Esophagus squamous epithelium (tissue), 5 donors: ENCODE measurements at places on chromosomes 2 and 18.

GRCh38 chr2:168138901-168139300 is 108.5 kb downstream of the STK39 start:
- H3K36me3 ChIP-seq, result no peaks in the 10 kb centered on the region
- H3K27me3 ChIP-seq, result no peaks in the 10 kb centered on the region
- H3K27ac ChIP-seq, result no peak overlapping the region

GRCh38 chr2:189521699-189522434 is 58.7 kb downstream of the SLC40A1 start:
- DNase-seq, result no peak
- no peak overlapping the region for H3K4me3 ChIP-seq
- H3K27me3 ChIP-seq, result no peaks in the 10 kb centered on the region

GRCh38 chr2:239711911-239712570 is 311.2 kb upstream of the HDAC4 start:
- H3K36me3 ChIP-seq, result no peaks in the 10 kb centered on the region
- DNase-seq, result no peak
- H3K27ac ChIP-seq, result no peak overlapping the region
- no peaks in the 10 kb centered on the region for H3K27me3 ChIP-seq

- no peak overlapping the region for H3K27ac ChIP-seq
- no peaks in the 10 kb centered on the region for H3K36me3 ChIP-seq
- H3K27me3 ChIP-seq, result no peaks in the 10 kb centered on the region
- H3K4me1 ChIP-seq, result no peaks in the 10 kb centered on the region
- no peak overlapping the region for H3K4me3 ChIP-seq
- no peak for DNase-seq
Measured at GRCh38 chr18:68177807-68178702, 536.9 kb downstream of the TMX3 start.

- no peaks in the 10 kb centered on the region for H3K27me3 ChIP-seq
- DNase-seq, result no peak
- no peaks in the 10 kb centered on the region for H3K36me3 ChIP-seq
- no peaks in the 10 kb centered on the region for H3K4me1 ChIP-seq
- no peak within 1 kb of the TSS for H3K4me3 ChIP-seq
Measured at GRCh38 chr18:43277164-43277600, at the start of gene SYT4. Gene SYT4 (minus strand): TSS chr18:43277490. CDS start chr18:43277281, 209 bp downstream.

GRCh38 chr2:240151477-240152031 is 11.1 kb upstream of the OTOS start:
- DNase-seq, result no peak
- H3K4me1 ChIP-seq, result no peaks in the 10 kb centered on the region
- no peaks in the 10 kb centered on the region for H3K36me3 ChIP-seq
- H3K27ac ChIP-seq, result no peak overlapping the region
- no peak overlapping the region for H3K4me3 ChIP-seq
- H3K27me3 ChIP-seq, result no peaks in the 10 kb centered on the region

GRCh38 chr2:61759718-61760117 is 94.1 kb downstream of the FAM161A start:
- H3K36me3 ChIP-seq, result no peaks in the 10 kb centered on the region
- DNase-seq, result no peak
- H3K27me3 ChIP-seq, result no peaks in the 10 kb centered on the region

DNA sequence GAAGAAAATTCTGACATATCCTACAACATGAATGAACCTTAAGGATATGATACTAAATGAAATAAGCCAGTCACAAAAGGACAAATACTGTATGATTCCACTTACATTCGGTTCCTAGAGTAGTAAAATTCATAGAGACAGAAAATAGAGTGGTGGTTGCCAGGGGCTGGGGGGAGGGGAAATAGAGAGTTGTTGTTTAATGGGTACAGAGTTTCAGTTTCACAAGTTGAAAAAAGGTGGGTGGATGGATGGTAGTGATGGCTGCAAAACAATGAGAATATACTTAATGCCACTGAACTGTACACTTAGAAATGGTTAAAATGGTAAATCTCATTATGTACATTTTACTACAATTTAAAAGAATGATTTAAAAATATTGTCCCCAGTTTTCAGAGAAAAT is 53.3 kb upstream of the NFU1 start:
- H3K27me3 ChIP-seq, result no peaks in the 10 kb centered on the region
- no peak overlapping the region for H3K27ac ChIP-seq
- no peak overlapping the region for H3K4me3 ChIP-seq
- DNase-seq, result no peak
- no peaks in the 10 kb centered on the region for H3K4me1 ChIP-seq

- no peak for DNase-seq
- no peak overlapping the region for H3K27ac ChIP-seq
- no peaks in the 10 kb centered on the region for H3K36me3 ChIP-seq
- H3K27me3 ChIP-seq, result no peaks in the 10 kb centered on the region
- no peak overlapping the region for H3K4me3 ChIP-seq
Measured at GRCh38 chr2:165582409-165582808, 112.9 kb downstream of the CSRNP3 start.

- no peaks in the 10 kb centered on the region for H3K36me3 ChIP-seq
- no peaks in the 10 kb centered on the region for H3K4me1 ChIP-seq
- H3K4me3 ChIP-seq, result no peak overlapping the region
- H3K27me3 ChIP-seq, result no peaks in the 10 kb centered on the region
- DNase-seq, result no peak
- H3K27ac ChIP-seq, result no peak overlapping the region
Measured at GRCh38 chr2:122423934-122424333, 668.5 kb downstream of the TSN start.

- no peak overlapping the region for H3K27ac ChIP-seq
- H3K4me1 ChIP-seq, result no peaks in the 10 kb centered on the region
- H3K27me3 ChIP-seq, result no peaks in the 10 kb centered on the region
- no peak for DNase-seq
- no peaks in the 10 kb centered on the region for H3K36me3 ChIP-seq
Measured at GRCh38 chr18:28781616-28782362, 604.9 kb upstream of the CDH2 start.

DNA sequence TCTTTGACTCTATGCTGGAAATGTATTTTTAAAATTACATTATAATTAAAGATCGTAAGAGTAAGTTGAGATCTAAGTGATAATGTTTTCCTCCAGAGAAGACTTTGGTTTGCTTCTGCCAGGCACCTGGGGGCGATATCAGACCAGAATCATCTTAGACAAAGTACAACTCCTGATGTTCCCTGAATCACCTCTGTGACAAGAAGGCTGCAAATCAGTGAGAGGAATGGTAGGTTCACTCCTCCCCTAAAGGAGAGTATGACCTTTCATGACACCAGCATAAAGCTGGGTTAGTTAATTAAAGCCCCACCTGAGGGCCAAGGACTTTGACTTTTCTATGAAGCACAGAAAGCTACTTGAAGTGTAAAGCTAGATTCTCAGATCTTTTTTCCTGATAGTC is 114.4 kb upstream of the DTNA start:
- H3K27ac ChIP-seq, result peak overlapping the region; percentile 63
- no peak overlapping the region for H3K4me3 ChIP-seq
- H3K27me3 ChIP-seq, result no peaks in the 10 kb centered on the region
- H3K36me3 ChIP-seq, result no peaks in the 10 kb centered on the region

DNA sequence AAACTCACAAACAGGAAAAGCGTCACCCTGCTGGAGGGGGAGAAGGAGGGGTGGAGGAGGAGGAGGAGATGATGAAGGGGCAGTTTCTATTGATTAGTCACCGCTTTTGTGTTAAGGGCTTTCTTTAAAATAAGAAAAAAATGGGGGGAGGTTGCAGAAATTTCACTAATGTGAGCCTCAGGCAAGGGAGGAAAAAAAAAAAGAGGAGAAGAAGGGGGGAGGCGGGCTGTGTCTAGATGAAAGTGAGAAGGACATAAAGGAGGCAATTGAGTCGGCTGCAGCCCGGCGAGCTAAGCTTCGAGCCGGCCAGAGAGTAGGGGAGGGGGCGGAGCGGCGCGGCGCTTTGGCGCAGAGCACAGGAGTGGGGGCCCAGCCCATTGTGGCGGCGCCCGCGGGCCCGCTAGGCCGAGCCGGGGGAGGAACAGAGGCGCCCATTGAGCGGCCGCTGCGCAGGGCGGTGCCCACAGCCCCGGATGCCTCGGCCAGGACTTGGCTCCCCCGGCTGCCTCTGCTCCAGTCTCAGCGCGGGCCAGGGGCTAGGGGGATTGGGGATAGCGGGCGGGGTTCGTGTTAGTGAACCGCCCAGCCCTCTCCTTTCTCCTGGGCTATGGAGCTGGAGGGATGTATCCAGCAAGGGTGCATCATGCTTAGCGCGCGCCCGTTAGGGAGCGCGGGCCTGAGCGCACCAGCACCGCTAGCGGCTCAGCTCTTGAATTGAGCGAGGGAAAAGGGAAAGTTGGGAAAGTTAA is 7.9 kb downstream of the PAX3 start:
- no peak overlapping the region for H3K27ac ChIP-seq
- H3K4me3 ChIP-seq, result peak overlapping the region; percentile 10
- DNase-seq, result no peak
- peaks cover 4% of the 10 kb centered on the region for H3K4me1 ChIP-seq
- H3K27me3 ChIP-seq, result peaks cover 29% of the 10 kb centered on the region

- DNase-seq, result no peak
- H3K27ac ChIP-seq, result no peak overlapping the region
- H3K36me3 ChIP-seq, result no peaks in the 10 kb centered on the region
- H3K4me3 ChIP-seq, result no peak overlapping the region
- no peaks in the 10 kb centered on the region for H3K27me3 ChIP-seq
Measured at GRCh38 chr2:64681479-64681967, 27.8 kb upstream of the SERTAD2 start.

- no peak overlapping the region for H3K4me3 ChIP-seq
- no peak for DNase-seq
- H3K27me3 ChIP-seq, result no peaks in the 10 kb centered on the region
- H3K36me3 ChIP-seq, result no peaks in the 10 kb centered on the region
Measured at GRCh38 chr2:180705551-180705950, 274.9 kb upstream of the UBE2E3 start.

DNA sequence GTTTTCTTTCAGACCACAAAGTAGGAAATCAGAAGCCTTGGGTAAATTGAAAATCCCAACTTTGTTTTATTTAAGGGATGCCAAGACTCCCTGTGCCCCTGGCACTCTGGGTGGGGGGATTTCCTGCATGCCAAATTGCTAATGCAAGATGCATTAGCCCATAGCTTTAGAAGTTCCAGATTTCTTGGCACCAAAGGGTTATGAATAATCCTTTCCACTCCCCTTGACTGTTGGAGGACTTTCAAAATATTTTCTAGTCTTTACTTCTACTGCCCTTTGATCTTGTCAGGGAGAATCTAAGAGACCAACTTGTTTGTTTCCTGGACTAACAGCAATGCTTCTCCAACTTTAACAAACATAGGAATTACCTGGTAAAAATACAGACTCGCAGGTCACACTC is 81.8 kb upstream of the TGIF1 start:
- H3K27me3 ChIP-seq, result no peaks in the 10 kb centered on the region
- DNase-seq, result no peak
- peaks cover 11% of the 10 kb centered on the region for H3K4me1 ChIP-seq
- H3K27ac ChIP-seq, result no peak overlapping the region

- H3K4me1 ChIP-seq, result no peaks in the 10 kb centered on the region
- DNase-seq, result no peak
- no peak overlapping the region for H3K27ac ChIP-seq
- H3K36me3 ChIP-seq, result no peaks in the 10 kb centered on the region
Measured at GRCh38 chr2:82690757-82691411, 1768.2 kb downstream of the SUCLG1 start.

- H3K27me3 ChIP-seq, result no peaks in the 10 kb centered on the region
- no peak for DNase-seq
- H3K4me1 ChIP-seq, result peaks cover 7% of the 10 kb centered on the region
- H3K27ac ChIP-seq, result no peak overlapping the region
- H3K36me3 ChIP-seq, result no peaks in the 10 kb centered on the region
Measured at GRCh38 chr2:188456114-188456909, 164.6 kb downstream of the GULP1 start.

GRCh38 chr18:378079-378478 is 110.2 kb upstream of the THOC1 start:
- H3K4me1 ChIP-seq, result peaks cover 12% of the 10 kb centered on the region
- H3K27me3 ChIP-seq, result no peaks in the 10 kb centered on the region
- no peaks in the 10 kb centered on the region for H3K36me3 ChIP-seq
- DNase-seq, result no peak

DNA sequence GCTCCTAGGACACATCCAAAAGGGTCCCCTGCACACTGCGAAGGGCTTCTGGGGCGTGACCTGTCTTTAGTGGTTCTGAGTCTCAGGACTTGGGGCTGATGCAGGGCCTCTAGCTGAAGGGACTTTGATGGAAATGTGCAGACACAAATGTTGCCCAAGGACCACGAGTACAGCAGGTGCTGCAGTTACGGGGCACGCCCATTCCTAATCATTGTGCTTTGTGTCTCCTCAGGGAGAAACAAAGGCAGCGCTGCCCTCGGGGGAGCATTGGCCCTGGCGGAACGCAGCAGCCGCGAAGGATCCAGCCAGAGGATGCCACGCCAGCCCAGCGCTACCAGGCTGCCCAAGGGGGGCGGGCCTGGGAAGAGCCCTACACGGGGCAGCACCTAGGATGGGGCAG is 8.0 kb downstream of the TUBA3E start:
- H3K4me1 ChIP-seq, result no peaks in the 10 kb centered on the region
- no peaks in the 10 kb centered on the region for H3K27me3 ChIP-seq
- no peak overlapping the region for H3K27ac ChIP-seq

- H3K36me3 ChIP-seq, result no peaks in the 10 kb centered on the region
- H3K27ac ChIP-seq, result no peak overlapping the region
Measured at GRCh38 chr2:240655931-240656886, 26.5 kb downstream of the AQP12B start.

- no peaks in the 10 kb centered on the region for H3K4me1 ChIP-seq
- H3K27me3 ChIP-seq, result no peaks in the 10 kb centered on the region
- DNase-seq, result no peak
- no peaks in the 10 kb centered on the region for H3K36me3 ChIP-seq
- no peak overlapping the region for H3K4me3 ChIP-seq
- H3K27ac ChIP-seq, result no peak overlapping the region
Measured at GRCh38 chr2:223744580-223744979, 92.8 kb downstream of the AP1S3 start.

GRCh38 chr2:122105877-122106206 is 350.4 kb downstream of the TSN start:
- H3K27me3 ChIP-seq, result peaks cover 4% of the 10 kb centered on the region
- no peak overlapping the region for H3K27ac ChIP-seq
- H3K36me3 ChIP-seq, result no peaks in the 10 kb centered on the region

DNA sequence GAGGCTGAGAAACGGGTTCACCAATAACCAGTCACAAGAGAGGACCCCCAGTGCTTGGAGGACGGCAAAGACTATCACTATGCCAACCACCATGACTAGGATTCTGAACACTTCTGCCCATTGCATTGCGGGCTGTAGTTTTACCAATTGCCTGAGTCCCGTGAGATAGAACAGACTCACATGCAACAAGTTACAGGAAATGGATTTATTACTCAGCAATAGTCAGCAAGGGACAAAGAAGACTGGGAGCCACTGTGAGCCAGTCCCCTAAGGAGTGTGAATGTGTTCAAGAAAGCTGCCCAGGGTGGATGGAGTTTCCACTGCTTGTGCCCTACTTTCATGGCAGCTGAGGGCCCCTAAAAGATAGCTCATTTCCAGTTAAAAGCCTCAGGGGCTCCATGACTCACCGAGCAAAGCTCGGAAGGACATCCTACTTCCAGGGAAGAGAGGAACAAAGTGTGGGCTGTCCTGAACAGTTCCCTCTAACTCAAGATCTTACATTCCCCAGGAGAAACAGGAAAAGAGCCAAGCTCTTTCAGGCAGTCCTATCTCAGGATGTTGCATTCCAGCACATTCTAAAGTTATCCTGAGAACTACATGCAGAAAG is 54.4 kb downstream of the SLC4A3 start:
- no peak for DNase-seq
- H3K27ac ChIP-seq, result no peak overlapping the region
- H3K4me3 ChIP-seq, result no peak overlapping the region
- no peaks in the 10 kb centered on the region for H3K27me3 ChIP-seq
- no peaks in the 10 kb centered on the region for H3K36me3 ChIP-seq

GRCh38 chr2:234674781-234675201 is 177.9 kb upstream of the ARL4C start:
- no peak for DNase-seq
- H3K27ac ChIP-seq, result no peak overlapping the region
- H3K4me3 ChIP-seq, result no peak overlapping the region
